Adrenal gland (tissue), 19 donors: ENCODE measurements at places on chromosomes 1 and 21. TPM values are rescaled to one million over a fixed set of nuclear protein-coding genes. Genes with fewer than 3 reads are reported as not detected.

GRCh38 chr1:220217383-220217988, 54.8 kb downstream of the RAB3GAP2 start:
- no peak overlapping the region for H3K4me3 ChIP-seq
- DNase-seq: no peak
- H3K4me1 ChIP-seq: peaks cover 23% of the 10 kb centered on the region
- no peaks in the 10 kb centered on the region for H3K36me3 ChIP-seq
- no peak overlapping the region for H3K27ac ChIP-seq

RSPO1 gene
- total RNA-seq: 0.14 TPM

DNA sequence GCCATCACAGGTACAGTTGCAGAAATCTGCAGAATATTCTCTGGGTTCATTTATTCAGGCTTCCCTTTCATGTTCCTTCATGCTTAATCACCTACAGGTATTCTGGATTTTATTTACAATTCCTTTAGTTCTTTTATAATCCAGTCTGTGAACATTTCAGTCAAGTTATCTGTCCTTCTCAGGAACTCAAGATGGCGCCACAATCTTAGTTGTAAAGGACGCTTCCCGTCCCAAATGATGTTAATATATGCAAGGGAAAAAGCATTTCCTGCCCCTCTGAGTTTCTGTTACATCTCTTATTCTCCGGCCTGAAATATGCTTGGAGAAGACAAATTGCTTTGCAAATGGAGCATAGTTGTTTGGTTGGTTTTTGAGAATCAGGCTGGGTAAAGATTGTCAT, 19.3 kb downstream of the F3 start:
- no peak overlapping the region for H3K4me3 ChIP-seq
- H3K36me3 ChIP-seq: no peaks in the 10 kb centered on the region
- no peak overlapping the region for H3K27ac ChIP-seq
- DNase-seq: no peak
- no peaks in the 10 kb centered on the region for H3K27me3 ChIP-seq

LRRN2 gene
- 8.7 TPM for total RNA-seq

DNA sequence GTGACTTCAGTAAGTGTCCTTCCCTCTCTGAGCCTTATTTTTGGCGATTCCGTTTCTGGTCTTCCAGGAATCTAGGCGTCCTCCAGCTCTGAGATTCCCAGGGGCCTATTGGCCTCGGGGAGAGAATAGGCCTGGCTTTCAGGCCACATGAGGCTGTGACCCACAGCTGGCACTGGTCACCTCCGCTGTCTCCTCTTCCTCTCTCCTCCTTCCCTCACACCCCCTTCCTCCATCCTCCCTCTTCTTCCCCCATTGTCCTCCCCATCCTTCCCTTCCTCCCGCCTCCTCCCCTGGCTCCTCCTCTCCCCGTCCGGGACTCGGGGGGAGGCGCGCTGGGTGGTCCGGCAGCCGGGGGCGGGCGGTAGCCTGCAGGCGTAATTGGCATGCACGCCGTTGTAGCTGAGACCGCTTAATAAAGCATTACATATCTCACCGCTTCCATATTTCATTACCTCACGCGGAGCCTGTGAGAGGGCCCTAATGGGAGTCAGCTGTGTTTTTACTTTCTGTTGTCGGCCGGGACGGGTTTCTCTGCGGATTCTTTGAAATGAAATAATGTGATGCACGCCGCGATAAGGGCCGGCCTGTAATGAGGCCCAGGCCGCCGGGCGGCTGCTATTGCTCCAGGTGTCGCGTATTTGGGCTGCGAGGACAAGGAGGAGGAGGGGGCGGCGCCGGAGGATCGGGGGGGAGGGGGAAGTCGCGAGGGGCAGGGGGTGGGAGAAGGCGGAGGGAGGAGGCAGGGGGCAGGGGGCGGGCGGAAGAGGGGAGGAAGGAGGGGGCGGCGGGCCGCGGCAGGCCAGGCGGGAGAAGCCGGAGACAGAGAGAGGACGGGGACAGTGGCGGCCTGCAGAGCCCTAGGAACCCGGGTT, 95.3 kb downstream of the FOXD2 start:
- H3K36me3 ChIP-seq: no peaks in the 10 kb centered on the region
- peaks cover 13% of the 10 kb centered on the region for H3K4me1 ChIP-seq
- H3K4me3 ChIP-seq: peak overlapping the region; percentile 31
- H3K27me3 ChIP-seq: no peaks in the 10 kb centered on the region
- peak overlapping the region; percentile 78 for H3K27ac ChIP-seq

- no peak overlapping the region for H3K27ac ChIP-seq
- no peaks in the 10 kb centered on the region for H3K4me1 ChIP-seq
- H3K36me3 ChIP-seq: no peaks in the 10 kb centered on the region
- DNase-seq: no peak
- H3K27me3 ChIP-seq: no peaks in the 10 kb centered on the region
- H3K4me3 ChIP-seq: no peak overlapping the region
Measured at GRCh38 chr21:44487831-44488230, 32.5 kb downstream of the LRRC3 start.

- no peaks in the 10 kb centered on the region for H3K36me3 ChIP-seq
- H3K4me3 ChIP-seq: no peak overlapping the region
- H3K4me1 ChIP-seq: peaks cover 14% of the 10 kb centered on the region
- peaks cover 20% of the 10 kb centered on the region for H3K27me3 ChIP-seq
Measured at GRCh38 chr1:119011116-119011515, 23.0 kb upstream of the TBX15 start.

GRCh38 chr21:28068455-28069358, 924.0 kb downstream of the LTN1 start:
- H3K27me3 ChIP-seq: no peaks in the 10 kb centered on the region
- H3K4me3 ChIP-seq: no peak overlapping the region
- no peaks in the 10 kb centered on the region for H3K4me1 ChIP-seq
- no peak for DNase-seq

UBE2Q1 gene
- 30.8 TPM for total RNA-seq
